NCI-H69 (cell line): ENCODE measurements at places on chromosomes 12 and 14.
A peak's percentile ranks its signal among the peaks of the same experiment; 100 is the strongest.

GRCh38 chr14:87644689-87645088 lies 348.3 kb downstream of the GALC start:
- DNase-seq = peak; percentile 27

DNA sequence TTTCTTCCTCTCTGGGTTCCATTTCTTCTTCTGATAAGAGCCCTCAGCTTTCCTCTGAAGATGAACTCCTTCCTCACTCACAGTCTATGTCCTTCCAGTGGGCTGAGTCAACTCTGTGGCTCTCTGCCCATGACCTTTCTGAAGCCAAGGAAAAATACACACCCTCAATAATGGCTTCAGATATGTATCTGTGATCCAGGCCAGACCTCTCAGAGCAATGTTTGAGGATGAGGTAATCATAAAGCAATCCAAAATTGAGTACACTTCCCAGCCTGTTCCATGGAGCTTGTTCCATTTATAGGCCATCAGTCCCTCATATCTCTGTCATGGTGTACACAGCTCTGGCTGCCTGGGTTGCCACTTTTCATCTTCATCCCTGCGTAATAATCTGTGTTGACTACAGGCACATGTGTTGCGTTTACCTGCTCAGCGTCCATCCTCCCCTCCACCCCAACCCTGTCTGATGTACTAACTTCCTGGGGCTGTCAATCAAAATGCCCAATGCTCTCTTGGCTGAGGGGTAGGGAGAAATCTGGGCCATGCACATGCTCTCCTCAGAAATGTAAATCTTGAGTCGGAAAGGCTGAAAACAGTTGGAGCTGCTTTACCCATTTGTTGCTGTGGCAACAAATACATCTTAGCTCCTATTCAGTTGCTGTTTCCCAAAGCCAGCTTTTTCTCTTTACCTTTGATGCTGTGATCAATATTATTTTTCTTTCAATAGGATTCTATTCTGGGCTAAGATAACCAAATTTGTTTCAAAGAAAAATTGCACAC lies 377.8 kb upstream of the TMEM132C start:
- DNase-seq = no peak

DNA sequence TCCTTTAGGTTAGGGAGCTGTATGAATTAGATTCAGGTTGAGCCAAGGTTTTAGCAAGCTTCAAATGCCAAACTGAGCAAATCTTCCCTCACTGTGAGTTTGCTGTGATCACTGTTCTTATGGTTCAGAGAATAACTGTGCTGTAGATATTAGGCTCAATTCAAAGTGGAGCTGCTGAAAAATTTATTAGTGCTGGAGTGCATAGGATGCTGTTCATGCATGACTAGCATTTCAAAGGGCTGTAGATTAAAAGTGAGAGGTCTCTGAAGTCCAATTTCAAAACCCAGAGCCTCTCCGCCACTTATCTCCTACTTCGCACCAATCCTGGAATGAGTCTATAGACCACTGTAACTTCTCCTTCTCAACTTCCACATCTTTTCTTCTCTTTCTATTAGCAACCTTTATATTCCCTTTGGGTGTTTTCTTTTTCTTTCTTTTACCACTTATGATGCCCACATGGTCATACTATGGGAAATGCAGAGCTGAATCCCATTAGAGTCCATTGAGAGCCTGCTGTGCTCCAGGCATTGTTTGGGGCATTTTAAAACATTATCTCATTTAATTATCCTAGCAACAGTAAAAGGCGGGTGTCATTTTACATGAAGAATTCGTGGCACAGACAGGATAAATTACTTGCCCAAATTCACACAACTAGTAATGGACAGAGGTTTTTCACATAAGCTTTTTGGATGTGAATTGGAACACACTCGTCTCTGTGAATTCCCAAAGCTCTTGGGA lies 77.5 kb upstream of the EEA1 start:
- DNase-seq = peak; percentile 44

DNA sequence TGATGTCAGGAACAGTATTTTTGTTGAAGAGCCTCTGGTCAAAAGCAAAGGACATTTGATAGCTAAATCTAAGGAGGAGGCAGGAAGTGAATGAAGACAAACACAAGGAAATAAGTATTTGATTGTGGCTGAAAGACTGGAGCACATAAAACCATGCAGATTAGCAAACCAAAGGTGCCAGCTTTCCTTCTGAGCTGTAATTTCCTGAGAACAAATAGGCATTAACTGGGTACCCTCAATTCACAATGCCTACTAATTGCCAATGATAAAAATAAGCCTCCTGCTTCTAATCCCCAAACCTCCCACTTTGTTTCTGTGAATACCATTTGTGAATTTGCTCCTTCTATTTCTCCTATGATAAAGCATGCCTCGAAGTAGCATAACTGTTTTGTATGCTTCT lies 1279.6 kb upstream of the USP15 start:
- DNase-seq = no peak

DNA sequence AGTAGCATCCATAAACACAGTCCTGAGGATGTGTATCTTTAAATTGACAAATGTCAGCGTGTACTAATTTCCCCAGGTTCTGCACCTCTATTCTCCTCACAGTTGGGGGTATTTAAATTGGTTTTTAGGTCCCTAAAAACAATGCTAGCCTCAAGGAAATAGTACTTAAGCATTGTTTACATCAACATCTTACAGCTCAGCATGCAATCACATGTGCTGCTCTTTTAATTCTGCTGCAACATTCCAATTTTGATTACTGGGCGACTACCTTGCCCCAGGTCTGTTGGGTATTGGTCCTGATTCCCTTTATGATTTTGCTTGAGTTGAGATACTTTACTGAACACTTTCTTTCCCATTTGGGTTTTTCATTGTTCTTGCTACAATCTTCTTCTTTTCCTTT lies 616.6 kb downstream of the CCER1 start:
- no peak for DNase-seq
